Activated T-cell treated with anti-CD3 and anti-CD28 coated beads for 1 hour (primary cell): ENCODE measurements at places on chromosomes 6 and 20.
A peak's percentile ranks its signal among the peaks of the same experiment; 100 is the strongest.

DNA sequence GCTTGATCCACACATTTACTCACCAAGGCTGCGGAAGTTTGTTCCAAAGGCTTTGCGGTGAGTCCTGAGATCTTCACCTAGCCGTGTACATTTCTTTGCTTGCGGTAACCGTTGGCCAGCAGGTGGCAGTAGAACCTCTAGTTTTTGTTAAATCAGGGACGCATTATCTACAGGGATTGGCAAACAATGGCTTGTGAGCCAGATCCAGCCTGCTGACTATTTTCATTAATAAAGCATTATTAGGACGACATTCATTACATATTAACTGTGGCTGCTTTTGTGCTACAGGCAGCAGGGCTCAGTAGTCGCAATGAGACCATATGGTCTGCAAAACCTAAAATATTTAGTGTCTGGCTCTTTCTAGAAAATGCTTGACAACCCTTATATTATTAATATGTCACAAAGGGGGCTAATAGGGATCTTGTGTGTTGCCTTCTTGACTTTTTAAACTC lies 174.1 kb downstream of the DOK5 start:
- peak; percentile 51 for DNase-seq

DNA sequence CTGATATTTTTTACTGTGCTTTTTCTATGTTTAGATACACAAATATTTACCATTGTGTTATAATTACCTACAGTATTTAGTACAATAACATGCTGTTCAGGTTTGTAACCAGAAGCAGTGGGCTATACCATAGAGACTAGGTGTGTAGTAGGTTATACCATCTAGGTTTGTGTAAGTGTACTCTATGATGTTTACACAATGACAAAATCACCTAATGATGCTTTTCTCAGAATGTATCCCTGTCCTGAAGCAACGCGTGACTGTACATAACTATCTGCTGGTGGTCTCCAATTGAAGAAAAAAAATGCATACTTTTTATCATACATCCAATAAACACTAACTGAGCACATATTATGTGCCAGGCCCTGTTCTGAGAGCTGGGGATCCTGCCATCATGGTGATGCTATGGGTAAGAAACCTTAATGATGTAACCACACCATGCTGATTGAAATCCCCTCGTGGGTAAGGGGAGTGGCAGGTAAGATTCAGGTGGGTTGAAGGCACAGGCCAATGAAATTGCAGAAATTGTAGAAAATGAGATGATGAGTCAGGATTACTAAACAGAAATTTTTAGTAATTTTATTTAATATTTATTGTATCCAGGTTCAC lies 76.8 kb downstream of the FYN start:
- DNase-seq, result no peak

DNA sequence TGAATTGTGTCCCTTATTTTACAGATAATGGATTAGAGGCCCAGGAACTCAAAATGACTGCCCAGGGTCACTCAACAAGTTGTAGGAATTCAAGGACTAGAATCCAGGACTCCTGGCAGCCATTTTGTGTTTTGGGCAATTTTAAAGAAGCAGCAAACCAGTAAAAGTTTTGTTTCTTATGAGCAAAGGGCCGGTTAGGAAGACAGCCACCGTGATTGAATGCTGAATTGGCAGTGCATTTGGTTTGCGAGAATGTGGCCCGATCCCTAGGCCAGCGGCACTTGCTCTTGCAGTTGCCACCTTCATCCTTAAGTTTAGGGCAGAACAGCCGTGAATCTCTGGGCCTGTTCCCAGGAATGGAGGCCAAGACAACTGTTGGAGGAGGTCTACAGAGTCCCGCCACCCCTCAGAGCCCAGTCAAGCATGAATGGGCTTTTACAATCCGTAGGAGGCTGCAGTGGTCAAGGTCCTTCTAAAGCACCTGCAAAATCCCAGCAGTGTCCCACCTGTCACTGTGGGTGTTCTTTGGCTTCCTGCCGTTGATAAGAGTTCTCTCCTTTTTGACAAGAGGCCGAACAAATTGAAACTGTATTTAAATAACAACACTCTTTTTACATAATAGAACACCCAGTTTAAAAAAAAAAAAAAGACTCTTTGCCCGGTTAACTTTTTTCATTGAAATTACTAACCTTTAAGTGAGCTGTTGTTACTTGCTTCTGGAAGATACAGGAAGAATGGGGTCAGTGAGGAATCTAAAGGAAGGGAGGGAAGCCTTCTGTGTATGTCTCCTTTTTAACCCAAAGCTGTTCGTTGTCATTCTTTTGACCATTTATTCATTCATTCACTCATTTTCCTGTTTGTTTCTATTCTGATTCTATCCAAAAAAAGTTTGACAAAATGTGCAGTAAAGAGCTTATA lies 68.7 kb downstream of the PHACTR2 start:
- DNase-seq, result no peak

DNA sequence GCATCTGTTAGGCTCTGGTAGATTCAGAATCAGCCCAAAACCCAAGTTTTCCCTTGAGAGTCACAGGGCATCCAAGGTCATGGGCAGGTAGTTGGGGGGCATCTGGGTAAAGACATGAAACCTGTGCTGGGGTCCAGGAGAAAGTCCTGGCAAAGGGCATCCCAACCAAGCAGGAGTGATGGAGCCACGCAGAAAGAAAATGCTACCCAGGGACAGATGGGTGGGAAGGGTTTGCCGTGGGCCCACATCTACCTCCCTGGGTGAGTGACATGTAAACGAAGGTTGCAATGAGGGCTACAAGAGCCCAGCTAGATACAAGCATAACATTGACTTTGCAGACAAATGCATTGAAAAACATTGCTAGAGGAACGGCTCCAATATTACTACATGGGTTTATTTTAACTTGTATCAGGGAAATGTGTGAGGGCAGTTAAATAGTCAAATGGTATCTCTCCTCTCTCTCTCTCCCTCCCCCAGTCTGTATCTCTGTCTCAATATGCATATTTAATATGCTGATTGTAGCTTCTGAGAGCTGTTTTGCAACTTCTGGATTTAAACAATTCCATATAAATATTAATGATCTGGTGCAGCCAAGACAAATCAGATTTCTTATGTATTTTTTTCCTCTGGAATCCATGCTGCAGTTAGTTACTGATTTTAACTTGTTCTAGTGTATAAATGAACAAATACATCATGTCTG lies 135.7 kb downstream of the SYNDIG1 start:
- DNase-seq, result no peak

GRCh38 chr20:17946572-17947473 lies 21.8 kb downstream of the SNX5 start:
- DNase-seq, result no peak

DNA sequence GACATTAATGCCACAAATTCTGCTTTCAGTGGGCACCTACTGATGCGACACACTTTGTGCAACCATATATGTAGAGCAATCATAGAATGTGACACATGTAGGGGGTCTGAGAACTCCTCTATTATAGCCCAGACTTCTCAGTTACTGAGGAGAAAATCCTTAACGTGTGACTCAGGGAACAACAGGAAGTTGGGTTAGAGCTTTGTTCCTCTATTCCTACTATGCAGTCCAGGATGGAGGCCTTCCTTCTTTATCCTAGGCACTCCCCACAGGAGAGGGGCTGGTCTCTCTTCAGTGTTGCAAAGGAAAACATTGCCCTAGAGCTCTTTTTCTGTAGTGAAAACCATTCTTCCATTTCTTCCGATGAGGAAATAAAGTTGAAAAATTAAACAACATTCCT lies 39.6 kb upstream of the RCAN2 start:
- no peak for DNase-seq

DNA sequence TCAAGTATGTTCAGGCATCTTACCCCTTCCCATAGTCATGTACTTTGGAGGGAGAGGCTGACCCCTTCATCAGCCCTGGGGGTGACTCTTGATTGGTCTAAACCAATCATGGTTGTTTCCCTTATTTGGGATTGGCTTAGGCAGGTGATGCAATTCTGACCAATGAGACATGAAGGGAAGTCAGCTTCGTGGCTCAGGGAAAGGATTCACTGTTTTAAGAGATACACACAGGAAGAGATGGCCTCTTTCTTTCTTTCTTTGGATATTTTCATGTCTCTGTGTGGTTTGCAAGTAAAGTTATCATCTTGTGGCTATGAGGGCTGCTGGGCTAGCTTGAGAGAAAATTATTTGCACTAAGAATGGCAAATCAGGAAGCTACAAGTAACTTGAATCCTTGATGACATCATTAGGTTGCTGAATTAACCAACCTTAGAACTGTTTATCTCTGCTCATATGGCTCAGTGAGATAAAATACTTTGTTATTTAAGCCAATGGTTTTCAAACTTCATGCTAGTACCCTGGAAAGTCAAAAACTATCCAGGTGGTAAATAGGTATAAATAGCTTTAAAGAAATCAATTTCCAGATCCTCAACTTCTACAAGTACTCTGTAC lies 144.2 kb upstream of the CENPW start:
- DNase-seq, result no peak

GRCh38 chr6:53436526-53437303 lies 88.0 kb upstream of the ELOVL5 start:
- DNase-seq, result no peak

DNA sequence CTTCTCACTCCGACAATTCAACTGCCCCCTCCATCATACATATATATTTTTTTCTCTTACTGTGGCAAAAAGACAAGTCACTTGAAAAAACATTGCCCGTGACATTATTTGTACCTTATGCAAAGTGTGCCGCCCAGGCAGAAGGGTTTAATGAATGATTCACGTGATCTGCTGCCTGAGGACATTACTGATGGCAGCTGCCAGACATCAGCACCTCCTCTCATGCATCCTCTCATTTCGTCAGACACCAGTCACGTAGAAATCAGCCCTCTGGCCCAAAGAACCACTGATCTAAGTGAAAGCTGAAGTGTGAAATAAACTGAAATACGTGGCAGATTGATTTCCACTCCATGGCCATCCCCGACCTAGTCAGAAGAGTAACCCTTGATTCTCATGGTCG lies 218.8 kb upstream of the PDE10A start:
- no peak for DNase-seq
